Neural progenitor cell (in vitro differentiated cells): ENCODE measurements at places on chromosomes 6 and 20.

GRCh38 chr6:161418463-161418945, 144.6 kb upstream of the AGPAT4 start:
- DNase-seq, result peak; percentile 82

DNA sequence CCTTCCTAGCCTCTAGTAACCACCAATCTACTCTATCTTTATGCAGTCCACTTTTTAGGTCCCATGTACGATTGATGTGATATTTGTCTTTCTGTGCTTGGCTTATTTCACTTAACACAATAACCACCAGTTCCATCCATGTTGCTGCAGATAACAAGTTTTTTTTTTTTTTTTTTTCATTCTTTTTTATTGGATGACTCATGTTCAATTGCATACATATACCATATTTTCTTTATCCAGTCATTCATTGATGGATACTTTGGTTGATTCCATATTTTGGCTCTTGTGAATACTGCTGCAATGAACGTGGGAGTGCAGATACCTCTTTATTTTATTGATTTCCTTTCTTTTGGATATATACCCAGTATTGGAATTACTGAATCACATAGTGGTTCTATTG, 600.4 kb upstream of the FLRT3 start:
- no peak for DNase-seq

GRCh38 chr6:5937936-5938706, 68.6 kb downstream of the NRN1 start:
- DNase-seq, result no peak

- peak; percentile 75 for DNase-seq
Observed at GRCh38 chr20:38321959-38322598, 18.1 kb downstream of the BPI start.

DNA sequence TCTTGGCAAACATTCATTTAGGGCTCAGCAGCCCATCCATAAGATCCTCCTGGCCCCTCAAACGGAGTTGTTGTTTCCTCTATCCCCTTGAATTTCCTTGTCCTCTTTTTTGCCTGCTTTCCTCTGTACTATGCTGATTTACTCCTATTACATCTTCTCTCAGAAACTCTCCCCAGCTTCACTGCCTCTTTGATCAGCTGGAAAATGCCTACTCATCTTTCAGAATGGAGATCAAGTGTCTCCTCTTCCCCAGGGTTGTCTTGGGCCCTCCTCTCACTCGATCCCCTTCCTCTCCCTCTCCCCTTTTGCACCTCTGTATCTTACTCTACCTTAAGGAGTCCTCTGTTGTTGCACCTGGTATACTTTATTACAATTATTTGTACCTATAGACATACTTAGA, 60.2 kb downstream of the PHF20 start:
- DNase-seq, result no peak

- peak; percentile 49 for DNase-seq
Observed at GRCh38 chr6:1385129-1386037, 4.0 kb upstream of the FOXF2 start.

GRCh38 chr6:10553871-10554270, 32.7 kb downstream of the GCNT2 start:
- DNase-seq, result no peak

DNA sequence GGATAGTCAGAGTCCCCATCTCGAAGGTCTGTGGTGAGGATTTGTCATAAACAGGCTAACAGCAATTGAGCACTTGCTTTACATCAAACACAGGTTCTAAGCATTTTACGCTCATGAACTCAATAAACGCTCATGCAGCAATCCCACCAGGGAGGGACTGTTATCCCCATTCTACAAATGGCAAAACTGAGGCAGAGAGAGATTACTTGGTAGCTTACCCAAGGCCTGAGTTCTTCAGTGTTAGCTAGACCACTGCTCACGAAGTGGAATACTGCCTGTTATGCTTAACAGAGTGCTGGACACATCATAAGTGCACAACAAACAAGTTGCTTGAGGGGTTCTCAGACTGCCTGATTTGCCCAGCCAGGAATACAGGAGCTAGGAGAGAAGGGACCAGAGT, 23.7 kb upstream of the TCP11 start:
- no peak for DNase-seq

DNA sequence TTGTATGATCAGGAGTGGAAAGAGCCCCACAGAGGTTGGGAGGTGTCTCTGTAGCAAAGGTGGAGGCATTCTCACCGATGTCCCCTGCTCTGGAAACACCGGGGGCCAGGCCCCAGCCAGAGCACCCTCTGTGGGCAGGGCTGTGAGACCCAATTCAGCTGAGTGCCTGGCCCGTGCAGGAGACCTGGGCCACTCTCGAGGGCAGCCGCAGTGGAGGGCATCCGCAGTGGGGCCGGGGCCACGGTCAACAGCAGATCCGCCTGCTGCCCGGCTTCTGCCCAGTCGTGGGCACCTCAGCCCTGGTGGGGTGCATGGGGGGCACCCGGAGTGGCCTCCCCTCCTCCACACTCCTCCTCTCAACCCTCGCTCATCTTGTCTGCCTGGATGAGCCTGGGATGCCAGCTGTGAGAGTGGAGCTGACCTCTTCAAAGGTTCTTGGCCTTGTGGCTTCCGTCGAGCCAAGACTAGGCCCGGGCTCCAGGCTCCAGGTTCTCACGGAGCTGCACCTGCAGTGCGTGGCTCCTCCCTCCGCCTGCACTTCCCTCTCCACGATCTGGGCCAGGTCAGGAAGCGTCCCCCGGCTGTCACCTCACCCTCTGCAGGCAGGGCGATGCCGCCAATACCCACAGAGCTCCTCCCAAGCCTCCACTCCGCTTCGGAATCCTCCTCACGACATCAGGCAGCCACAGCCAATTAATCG, 134.8 kb downstream of the TAF4 start:
- no peak for DNase-seq

GRCh38 chr6:19465760-19466159, 371.4 kb upstream of the ID4 start:
- DNase-seq, result no peak

DNA sequence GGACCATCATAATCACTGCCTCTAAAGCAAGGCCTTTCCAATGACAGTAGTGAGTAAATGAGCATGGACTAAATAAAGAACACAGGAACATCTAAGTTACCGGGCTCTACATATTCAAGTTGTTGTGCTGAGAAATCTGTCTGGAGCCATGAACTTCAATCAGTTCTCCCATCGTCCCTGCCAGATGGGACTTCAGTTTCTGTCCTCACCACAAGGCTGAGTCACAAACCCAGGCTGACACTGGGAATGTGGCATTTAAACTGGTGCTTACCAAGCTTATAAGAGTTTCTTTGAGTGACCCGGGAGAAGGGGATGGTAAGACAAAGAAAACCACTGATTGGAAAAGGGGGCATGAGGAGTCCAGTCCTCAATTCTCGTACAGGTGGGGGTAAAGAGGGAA, 497.0 kb downstream of the MAFB start:
- DNase-seq, result no peak

DNA sequence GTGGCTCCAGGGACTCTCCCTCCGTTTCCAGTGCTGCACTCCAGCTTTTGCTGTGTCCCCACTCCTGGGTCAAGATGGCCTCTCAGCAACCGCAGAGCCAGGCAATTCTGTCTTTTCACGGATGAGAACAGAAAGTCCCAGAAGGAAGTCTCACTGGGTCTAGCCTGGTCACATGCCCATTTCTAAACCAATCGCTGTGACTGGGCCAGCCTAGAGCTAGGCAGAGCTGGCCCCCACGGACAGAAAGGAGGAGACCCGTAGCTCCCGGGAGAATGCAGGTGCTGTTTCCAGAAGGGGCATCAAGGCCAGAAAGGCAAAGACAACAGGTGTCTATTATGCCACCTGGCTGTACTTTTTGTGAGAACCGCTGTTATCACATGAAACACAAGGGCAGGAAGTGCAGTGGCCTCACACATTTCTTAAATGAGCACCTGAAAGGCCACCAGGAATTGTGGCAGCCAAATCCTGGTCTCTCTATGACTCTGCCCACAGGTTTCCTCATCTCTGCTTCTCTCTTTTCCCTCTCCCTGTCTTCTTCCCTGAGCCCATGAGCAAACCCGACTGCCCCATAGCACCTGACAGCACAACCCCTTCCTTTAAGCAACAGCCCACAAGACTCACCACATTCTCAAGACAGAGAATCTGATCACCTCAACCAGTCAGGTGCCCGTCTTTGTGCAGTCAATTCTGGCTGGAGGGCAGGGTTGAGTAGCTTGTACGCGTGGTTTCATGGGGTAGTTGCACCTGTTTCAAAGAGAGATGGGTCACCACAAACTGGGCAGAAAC, 37.1 kb upstream of the B4GALT5 start:
- DNase-seq, result no peak

- DNase-seq, result peak; percentile 63
Observed at GRCh38 chr20:64090165-64090564, 6.0 kb upstream of the LKAAEAR1 start.

GRCh38 chr6:169168302-169168630, 85.4 kb downstream of the THBS2 start:
- no peak for DNase-seq

GRCh38 chr6:6701864-6702263, 113.3 kb downstream of the LY86 start:
- DNase-seq, result no peak

DNA sequence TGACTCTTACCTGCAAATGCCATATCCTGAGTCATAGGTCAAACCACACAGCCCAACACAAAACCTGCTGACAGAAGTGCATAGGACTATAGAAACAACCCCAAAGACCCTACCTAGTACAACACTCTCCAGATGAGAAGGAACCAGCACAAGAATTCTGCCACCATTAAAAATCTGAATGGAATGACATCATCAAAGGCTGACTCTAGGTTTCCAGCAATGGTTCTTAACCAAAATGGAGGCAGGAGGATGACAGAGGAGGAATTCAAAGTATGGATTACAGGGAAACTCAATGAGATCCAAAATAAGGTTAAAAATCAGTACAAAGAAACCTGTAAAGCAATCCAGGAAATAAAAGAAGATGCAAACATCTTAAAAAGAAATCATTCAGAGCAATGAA, 31.2 kb downstream of the OR14J1 start:
- DNase-seq, result no peak

DNA sequence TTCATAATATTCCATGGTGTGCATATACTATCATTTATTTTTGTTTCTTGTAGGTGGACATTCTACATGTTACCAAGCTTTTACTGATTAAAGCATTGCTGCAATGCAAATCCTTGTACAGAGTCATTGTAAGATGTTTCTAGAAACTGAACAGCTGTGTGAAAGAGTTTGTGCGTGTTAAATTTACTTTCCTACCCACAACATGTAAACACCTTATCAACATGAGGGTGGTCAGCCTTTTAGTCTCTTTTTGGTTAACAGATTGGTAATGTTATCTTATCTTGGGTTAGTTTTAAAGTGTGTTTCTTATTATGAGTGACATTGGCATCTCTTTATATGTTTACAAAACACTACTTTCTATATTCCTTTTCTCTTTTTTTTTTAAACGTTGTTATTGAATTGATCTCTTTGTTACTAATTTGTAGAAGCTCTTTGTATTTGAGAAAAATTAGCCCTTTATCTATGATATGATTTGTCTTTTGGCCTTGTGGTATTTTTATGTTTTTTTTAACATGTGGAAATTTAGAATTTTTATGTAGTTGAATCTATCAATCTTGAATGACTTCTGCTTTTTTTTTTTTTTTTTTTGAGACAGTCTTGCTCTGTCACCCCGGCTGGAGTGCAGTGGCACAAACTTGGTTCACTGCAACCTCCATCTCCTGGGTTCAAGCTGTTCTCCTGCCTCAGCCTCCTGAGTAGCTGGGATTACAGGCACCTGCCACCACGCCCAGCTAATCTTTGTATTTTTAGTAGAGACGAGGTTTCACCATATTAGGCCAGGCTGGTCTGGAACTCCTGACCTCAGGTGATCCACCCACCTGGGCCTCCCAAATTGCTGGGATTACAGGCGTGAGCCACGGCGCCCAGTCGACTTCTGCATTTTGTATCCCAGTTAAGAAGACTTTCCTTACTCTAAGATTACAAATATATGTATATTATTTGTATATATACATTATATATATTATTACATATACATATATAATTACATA, 112.1 kb downstream of the TCP11 start:
- DNase-seq, result no peak

GRCh38 chr6:105591053-105591452, 188.2 kb upstream of the PREP start:
- no peak for DNase-seq

- DNase-seq, result no peak
Observed at GRCh38 chr6:167512696-167513375, 187.9 kb downstream of the TTLL2 start.

- DNase-seq, result no peak
Observed at GRCh38 chr20:60403105-60403741, 445.0 kb downstream of the CDH26 start.

GRCh38 chr6:56093776-56094175, 153.6 kb downstream of the COL21A1 start:
- no peak for DNase-seq

GRCh38 chr6:71446470-71446869, 157.9 kb downstream of the OGFRL1 start:
- DNase-seq, result no peak

GRCh38 chr6:140567466-140567865, 1193.0 kb upstream of the CITED2 start:
- peak; percentile 7 for DNase-seq

- no peak for DNase-seq
Observed at GRCh38 chr6:123829302-123829953, 25.8 kb downstream of the NKAIN2 start.

- no peak for DNase-seq
Observed at GRCh38 chr6:168041928-168042327, 37.1 kb downstream of the FRMD1 start.

DNA sequence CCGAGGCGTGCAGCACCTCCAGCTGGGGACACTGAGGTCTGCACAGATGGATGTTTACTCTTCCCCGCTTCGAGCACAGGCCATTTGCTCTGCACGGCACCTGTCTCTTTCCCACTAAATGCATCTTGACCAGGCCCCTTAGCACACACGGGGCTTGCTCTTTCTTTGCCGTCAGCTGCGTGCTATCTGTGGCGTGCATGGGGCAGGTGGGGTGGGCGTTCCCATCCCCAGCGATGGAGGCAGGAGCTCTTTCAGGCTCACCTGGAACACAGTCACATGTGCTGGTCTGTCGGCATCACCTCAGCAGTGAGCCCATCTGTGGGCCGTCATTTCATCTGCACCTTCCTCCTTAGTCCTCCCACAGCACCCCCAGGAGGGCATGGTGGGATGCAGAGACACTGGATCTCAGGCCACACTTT, 35.1 kb downstream of the RBM38 start:
- no peak for DNase-seq

DNA sequence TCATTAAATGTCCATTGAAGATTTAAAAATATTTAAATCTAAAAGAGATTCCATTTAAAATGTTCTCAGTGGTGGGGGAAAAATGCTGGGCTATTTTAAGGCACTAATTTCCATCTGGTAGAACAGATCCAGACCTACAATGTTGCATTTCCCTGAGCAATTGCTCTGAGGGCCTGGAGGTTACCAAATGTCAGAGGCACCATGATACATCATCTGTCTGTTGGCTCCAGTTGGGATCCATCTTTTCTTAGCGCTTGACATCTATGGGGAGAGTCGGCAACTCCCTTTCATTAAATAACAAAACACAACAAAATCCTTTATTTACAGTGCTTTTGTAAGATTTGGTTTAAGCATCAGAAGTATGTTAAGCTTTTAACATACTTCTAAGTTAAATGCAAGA, 224.5 kb downstream of the FOXC1 start:
- no peak for DNase-seq

- no peak for DNase-seq
Observed at GRCh38 chr6:80940571-80940970, 811.9 kb downstream of the TENT5A start.
